GM13977 (cell line): ENCODE measurements at places on chromosomes 11 and 22.
A peak's percentile ranks its signal among the peaks of the same experiment; 100 is the strongest.

GRCh38 chr22:38865201-38866023, 6.6 kb downstream of the CBX6 start:
- no peak for DNase-seq

DNA sequence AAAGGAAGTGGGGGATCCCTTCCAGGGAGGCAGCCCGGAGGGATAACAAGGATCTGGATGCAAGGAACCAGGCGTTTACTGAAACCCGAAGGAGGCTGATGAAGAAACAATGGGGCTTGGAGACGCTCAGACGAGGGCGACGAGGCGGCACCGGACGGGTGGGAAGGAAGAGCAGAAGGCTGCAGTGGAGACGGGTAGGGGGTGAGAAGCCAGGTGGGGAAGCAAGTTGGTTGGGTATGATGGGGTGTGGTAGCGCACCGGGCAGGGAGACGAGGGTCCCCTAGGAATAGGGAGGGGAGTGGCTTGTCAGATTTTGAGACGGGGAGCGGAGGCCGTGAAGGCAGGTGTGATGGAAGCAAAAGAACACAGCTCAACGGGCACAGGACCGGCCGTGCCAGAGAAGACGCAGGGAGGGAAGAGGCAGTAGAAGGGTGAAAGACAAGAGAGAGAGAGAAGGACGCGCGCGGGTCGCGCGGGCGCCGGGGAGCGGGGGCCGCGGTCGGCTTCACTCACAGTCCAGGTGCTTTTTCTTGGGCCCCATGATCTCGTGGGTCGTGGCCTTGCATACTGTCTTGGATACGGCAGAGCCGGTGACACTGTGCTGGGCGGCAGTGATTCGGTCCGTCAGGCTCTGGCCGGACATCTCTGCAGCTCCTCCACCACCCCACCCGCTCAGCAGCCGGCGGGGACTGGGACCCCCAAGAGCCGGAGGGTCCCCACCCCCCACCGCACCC, 579 bp downstream of the PICALM start:
- DNase-seq = peak; percentile 45

- no peak for DNase-seq
These were observed 64.3 kb downstream of the SMCO4 start for GRCh38 chr11:93478841-93479240.

DNA sequence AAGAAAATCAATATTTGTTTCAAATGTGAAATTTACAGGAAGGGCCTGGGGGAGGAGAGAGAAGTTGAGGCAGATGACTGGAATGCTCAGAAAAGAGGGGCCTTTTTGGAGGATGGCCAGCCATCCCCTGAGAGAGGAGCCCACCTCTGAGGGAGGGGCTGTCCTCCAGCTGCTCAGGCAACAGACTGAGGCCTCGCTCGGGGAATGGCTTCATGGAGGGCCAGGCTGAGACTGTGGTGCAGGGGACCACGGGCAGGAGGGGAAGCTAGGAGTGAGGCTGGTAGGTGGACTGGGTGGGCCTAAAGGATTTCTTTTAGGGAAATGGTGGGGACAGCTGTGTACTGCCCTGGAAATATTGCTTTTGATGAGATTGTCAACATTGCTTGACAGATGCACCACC, 73.5 kb upstream of the CADM1 start:
- DNase-seq = no peak

GRCh38 chr11:57309106-57310059, 15.4 kb downstream of the TNKS1BP1 start:
- no peak for DNase-seq

GRCh38 chr11:10413268-10413667, 41.8 kb upstream of the AMPD3 start:
- no peak for DNase-seq

- no peak for DNase-seq
These were observed 112.0 kb downstream of the SGSM3 start for GRCh38 chr22:40482391-40482790.
